ENCODE measurements at places on chromosomes 4 and X.

- DNase-seq: no peak
Observed at GRCh38 chr4:120704538-120704937, 218.0 kb downstream of the PRDM5 start.

DNA sequence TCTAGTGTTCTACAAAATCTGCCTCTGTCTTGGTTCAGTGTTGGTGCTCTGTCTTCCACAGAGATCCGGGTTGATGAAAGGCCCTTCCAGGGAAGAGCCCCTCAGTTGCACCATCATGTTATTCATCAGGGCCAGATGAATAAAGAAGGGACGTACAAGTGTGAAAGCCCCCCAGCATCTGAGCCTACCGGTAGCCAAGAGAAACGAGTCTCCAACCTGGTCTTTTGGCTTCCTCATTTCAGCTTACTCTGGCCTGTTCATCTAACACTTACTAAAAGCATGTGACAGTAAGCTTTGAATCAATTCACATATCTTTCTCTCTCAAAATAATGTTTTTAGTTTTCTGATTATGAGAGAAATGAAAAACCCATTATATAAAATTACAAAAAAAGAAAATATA is 19.2 kb downstream of the MEPE start:
- no peak for DNase-seq

DNA sequence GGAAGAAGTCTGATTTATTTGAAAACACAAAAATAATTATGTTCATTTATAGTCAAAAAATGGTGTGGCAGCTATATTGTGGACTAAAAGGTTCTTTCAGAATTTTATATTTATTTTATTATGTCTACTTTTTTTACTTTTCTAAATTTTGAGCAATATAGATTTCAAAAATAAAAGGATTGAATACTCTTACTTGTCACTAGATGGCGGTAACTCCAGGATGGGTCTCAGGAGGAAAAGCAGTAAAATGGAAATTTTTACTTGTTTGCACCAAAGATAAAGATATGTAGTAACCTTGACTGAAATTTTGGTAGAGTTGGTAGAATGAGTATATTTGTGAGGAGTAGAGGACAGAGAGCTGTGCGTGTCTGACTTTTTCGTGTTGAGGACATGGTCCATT is 14.5 kb upstream of the DACH2 start:
- DNase-seq: no peak

- DNase-seq: no peak
Observed at GRCh38 chr4:125268068-125268755, 46.5 kb upstream of the FAT4 start.

- no peak for DNase-seq
Observed at GRCh38 chrX:8204169-8204935, 33.3 kb upstream of the VCX2 start.

- DNase-seq: no peak
Observed at GRCh38 chr4:118898684-118899138, 10.1 kb downstream of the SYNPO2 start.

DNA sequence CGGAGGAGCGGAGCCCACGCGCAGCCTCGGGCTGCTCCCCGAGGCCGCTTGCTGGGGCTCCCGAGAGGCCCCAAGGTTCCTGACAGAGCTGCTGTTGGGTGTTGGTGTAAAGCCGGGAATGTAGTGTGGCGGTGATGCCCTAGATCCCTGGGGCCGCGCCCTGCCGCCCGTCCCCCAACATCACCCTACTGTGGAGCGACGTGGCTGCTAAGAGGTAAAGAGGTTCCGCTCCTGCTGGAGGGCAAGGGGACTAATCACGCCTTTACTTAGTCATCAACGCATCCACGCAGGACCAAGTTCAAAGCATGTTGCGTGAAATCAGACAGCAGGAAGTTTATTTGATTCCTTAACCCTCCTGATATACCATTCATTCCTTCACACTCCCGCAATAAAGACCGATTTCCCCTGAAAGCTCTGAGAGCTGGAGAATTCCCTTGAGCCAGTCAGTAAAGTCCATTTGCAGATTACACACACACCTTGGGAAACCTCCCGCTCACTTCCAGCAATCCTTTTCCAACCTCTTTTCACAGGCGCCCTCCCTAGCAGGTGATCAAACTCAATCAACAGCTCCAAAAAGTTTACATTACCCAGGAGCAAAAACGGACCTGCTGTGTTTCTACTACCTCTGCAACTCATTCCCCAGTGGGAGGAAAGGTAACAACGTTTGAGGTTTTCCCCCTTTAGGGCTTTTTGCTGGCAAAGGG is 579 bp upstream of the GABRA2 start:
- peak; percentile 22 for DNase-seq

DNA sequence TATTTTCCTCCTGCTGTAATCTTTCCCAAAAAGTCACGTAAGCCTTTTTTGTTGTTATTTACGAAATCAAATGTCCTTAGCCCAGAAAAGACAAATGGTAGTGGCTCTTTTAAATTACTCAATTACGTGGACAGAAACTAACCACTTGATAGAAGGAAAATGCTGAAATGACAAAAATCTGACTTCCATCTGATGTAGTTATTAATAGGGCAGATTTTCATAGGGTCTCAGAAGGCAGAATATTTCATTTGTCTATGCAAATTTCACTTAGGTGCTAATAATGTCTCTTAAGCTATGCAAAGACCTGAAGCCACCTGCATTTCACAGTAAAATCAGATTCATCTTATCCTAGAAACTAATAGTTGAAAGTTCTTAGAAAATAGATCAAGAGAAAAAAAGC is 295.7 kb downstream of the TMA16 start:
- no peak for DNase-seq

DNA sequence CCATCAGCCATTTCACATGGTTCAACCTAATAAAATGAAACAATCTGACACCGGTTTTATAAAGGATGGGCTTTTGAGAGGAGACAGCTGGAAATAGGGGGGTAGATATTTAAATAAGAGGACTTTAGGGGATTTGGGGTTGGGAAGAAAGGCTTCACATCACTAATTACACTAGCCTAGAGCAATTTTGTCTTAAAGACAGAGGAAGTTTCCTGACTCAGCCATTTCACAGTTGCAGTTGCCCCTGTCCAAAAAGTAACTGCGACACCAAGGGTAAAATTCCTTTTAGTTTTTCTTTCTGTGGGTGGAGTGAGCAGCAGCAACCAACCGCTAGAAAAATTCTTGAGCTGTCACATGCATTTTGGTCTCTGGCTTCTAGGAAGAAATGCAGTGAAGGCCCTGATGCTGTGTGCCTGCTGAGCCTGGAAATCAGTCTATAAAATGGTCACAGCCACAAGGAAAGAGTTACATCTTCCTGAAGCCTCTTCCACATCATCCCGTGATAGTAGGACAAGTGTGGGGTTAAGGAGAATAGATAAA is 233.6 kb downstream of the ZNF674 start:
- DNase-seq: no peak

DNA sequence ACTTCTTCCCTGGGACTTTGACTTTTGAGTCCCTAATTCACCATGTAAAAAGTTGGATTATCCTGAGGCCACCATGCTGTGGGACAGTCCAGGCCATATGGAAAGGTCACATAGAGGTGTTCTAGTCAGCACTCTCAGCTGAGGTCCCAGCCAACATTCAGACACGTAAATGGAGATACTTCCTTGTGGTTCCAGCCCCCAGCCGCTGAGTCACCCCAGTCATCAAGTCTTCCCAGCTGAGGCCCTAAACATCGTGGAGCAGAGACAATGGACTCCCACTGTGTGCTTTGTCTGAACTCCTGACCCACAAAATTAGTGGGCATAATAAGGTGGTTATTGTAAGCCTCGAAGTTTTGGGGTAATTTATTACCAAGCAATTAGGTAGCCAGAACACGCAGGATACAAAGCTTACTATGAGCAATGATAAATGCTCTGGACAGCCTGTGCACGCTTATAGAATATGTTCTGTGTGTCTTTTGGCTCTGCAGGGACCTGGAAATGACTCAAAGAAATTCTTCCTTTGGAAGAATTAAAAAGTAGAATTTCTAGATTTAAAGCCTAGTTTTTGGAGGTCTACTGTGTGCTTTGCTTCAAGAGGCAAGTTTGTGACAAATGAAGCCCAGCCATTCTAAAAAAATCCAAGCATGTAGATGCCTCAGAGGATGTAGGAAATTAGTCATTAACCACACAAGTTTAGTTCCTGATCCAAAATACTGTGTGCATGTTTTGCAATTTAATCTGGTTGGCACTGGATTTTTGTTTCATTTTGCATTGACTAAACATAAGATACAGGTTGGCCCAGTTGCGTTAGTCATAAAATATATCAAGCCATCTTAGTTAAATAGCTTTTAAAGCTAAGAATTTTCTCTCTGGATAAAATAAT is 33.2 kb upstream of the SLC9A7 start:
- DNase-seq: no peak

DNA sequence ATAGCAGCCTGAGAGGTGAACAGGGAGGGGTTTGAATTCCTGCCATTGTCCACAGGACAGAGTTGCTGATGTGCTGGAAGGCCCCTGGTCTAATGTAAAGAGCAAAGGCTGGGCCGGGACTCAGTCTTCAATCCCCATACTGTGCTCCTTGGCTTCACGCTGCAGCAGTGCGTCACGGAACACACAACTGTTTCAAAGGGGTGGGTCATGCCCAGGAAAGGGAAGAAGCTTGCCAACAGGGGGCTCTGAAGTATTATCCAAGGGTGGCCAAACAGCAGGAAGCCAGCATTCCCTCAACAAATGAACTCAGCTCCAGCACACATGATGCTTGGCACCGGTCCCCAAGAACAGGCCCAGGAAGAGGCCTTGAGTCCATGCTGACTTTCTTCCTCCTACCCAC is 122.5 kb downstream of the NFKB1 start:
- DNase-seq: peak; percentile 37

GRCh38 chrX:39601231-39602177 is 496.3 kb downstream of the BCOR start:
- DNase-seq: no peak

GRCh38 chr4:61200187-61200915 is at the start of gene ADGRL3:
ADGRL3 (plus strand) TSS chr4:61200326.
- DNase-seq: peak; percentile 15

DNA sequence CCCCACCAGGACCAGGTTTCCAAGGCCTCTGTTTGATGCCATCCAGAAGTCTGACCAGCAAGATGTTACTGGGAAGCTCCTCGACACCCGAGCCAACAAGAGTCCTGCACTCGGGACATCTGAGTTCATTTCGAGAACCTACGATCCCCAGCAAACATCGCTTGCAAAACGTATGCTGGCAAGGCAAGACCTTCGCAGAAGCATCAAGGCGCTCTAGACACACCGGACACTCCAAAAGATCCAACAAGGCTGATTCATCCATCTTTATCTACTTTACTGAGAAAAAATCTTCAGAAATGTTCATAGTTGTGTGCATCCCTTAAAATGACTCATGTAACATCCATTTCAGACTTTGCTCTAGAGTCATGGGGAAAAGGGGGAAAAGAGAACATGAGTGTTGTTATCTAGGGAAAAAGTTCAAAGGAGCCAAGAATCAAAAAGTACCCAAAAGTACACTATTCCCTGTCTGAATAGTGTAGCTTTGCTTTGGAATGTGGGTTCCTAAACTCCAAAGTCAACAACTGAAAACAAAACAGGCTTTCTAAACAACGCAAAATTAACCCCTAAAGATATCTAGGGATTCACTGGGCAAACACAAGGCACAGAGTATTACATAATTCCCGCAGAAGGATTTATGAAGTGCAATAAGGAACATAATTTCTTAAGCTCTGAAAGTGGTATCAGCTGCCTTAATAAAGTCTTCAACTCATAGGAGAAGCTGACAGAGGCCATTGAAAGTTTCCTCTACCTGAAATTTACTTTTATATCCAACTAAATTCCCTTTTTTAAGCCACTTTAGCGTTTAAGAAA is 1.6 kb downstream of the SH3RF1 start:
- peak; percentile 25 for DNase-seq

- DNase-seq: no peak
Observed at GRCh38 chr4:118344801-118345200, 8.0 kb downstream of the PRSS12 start.

- DNase-seq: no peak
Observed at GRCh38 chr4:158906073-158906472, 137.2 kb downstream of the FNIP2 start.

GRCh38 chr4:185847352-185848097 is 35.5 kb upstream of the SORBS2 start:
- no peak for DNase-seq

DNA sequence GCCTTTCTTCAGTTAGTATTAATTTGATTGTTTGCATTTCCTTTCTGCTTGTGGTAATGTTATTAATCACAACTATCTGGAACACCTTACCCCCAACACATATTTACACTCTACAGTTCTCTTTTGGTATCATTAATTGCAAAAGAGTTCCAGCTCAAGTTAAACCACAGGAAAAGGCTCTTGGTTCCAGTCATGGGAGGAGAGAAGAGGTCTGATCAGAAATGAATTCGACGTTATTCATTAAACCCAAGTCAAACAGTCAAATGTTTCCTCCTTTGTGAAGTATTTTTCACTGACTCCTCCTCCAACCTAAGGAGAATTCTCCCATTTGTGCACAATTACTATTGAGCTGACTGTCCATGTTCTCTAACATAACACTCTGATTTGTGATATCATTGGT is 91.4 kb downstream of the SLC39A8 start:
- no peak for DNase-seq

- peak; percentile 1 for DNase-seq
Observed at GRCh38 chrX:84188320-84188834, 378 bp upstream of the RPS6KA6 start.

DNA sequence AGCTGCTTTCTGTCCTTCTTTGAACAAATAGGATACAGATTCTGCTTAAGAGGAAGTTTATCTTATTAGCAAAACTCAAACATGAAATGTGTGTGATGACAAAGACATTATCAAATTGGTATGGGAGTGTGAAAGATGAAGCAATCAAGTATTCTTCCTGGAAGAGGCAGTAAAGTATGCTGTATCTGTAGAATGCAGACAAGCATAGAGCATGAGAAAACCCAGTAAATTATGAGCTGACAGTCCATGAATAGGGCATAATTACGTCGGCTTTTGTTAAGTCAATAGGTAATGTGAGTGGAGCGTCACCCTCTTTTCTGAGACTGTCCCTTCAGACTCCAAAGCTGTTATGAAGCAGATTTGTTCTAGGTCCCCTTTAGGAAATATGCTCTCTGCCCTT is 458.6 kb upstream of the NWD2 start:
- DNase-seq: no peak

DNA sequence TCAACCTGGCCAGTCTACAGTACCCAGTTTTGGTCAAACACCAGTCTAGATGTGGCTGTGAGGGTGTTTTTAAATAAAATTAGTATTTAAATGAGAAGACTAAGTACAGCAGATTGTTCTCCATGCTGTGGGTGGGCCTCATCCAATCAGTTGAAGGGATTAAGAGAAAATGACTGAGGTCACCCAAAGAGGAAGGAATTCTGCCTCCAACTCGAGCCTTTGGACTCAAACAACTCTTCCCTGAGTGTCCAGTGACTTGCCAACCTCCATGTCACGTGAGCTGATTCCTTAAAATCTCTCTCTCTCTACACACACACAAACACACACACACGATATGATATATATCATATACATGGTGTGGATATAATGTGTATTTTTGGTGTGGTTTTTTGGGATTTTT is 10.0 kb downstream of the TREX2 start:
- DNase-seq: no peak

DNA sequence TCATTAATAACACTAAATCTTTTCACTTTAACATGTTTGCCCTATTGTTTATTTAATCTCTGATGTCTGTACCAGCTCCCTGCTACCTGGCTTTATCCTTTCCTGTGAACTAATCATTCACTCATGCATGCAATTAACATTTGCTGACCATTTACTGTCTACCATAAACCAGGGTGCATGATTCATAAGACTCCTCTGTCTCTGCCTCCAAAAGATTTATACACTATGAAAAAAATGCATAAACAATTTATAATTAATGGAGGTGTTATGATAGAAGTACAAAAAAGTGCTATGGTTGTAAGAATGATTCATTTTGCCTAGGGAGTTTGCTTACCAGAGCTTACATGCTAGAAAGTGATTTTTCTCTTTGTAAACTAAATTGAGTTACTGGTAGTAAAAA is 24.5 kb upstream of the CPEB2 start:
- no peak for DNase-seq

All from HuH-7.5 (cell line).